ENCODE measurements at places on chromosomes 7 and 10.

- no peak for DNase-seq
These were observed 18.8 kb downstream of the TRIL start for GRCh38 chr7:28939367-28939766.

DNA sequence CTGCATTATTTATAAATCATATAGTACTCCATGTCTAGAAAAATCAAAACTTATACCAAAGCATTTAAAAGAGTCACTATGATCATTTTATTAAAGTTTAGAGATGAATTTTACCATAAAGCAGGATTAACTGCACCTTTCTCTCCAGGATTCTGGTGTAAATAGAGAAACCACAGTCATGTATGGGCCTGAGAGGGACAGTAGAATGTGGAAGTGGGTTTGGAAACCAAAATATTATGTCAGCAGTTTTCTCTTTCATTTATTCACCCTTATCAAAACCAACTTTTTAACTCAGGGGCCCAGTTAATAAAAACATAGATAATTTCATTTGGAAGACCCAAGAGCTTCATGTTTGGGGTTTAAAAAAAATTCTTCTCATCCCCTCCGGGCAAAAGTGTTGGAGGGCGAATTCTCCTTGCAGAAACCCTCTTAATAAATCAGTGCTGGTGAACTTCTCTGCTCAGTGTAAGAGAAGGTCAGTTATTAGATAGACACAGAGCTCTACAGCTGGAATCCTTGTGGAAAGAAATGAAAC lies 266.2 kb downstream of the CREB5 start:
- DNase-seq, result no peak

DNA sequence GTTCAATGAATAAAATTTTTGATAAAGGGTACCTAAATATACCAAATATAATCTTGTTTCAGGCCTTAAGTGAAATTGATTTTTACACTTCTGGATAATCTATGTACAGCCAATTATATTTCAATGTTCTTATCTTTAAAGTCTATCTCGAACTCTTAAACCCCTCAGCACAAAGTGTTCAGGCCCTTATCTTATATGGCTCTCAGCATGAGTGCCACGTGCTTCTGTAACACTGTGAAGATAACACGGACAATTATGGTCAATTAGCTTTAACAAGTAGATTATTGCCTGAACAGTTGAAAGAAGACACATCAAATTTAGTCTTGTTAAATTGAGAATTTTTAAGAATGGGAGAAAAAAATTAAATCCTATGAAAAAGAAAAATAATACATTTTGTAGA lies 40.4 kb upstream of the DMTF1 start:
- no peak for DNase-seq

DNA sequence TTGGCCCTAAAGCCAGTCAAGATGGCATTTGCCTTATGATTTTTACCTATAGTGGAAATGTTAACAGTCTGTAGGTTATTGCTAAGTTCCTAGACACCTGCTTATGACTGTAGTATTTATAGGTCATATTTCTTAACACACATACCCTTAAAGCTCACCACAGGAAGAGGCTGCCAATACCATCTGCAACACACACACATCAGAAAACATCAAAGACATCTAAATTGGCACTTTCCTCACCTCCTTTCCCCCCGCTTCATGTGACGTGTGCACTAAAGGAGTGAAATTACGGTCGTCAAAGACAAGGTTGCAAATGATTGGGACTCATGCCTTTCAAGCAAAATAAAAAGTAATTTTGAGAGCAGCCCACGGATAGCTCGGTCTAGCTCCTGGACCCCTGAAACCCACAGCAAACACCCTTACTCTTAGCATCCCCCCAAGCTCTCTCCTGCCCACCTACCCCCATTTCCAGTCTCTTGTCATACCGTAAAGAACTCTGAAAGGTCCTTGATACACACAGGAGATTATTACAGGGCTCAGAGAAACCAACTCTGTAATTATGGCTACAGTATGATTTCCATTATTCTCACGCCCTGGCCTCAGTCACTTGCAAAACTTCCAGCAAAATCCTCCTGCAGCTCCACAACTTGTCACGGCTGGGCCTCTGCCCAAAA lies 90.5 kb downstream of the PLXNA4 start:
- no peak for DNase-seq

GRCh38 chr10:70331486-70332268 lies 47.9 kb upstream of the NPFFR1 start:
- DNase-seq, result no peak

GRCh38 chr10:33487014-33487776 lies 152.7 kb upstream of the NRP1 start:
- DNase-seq, result no peak

GRCh38 chr10:126408953-126409641 lies 20.8 kb upstream of the ADAM12 start:
- DNase-seq, result no peak

DNA sequence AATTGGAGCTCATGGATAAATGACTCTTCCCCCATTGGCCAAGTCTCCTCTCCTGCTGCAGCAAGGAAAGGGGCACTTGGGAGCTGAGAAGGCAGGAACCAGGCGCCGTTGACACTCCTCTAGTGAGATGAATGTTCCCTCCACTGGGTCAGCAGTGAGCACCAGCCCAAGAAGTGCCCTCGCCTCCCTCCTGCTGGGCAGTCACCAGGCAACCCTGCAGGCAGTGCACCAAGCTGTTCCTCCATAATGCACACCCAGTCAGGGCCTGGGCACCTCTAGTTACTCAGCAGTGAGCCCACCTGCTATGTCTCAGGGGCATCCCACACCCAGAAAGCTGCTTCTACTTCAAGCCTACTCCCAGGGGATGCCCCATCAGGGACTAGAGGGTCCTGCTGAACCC lies 84.3 kb downstream of the KCNMA1 start:
- no peak for DNase-seq

DNA sequence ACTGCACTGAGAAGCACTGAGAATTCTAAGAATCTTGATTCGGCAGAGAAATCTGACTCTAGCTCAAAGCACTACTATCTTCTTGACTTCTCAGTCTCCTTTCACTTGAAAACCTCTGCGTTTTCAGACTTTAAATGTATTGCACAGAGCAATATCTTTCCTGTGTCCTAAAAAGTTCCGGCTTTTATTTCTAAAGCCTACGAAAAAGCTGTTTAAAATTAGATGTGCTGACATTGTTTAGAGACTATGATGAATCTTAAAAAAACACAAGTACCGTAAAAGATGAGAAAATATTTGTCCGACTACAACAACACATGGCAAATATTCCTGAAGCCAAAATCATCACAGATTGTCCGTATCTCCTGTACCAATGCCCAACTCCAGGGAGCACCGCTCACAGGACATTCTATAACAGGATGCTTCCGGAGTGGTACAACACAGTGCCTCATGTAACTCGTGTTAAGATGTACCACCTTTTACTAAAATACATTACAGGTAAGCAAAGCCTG lies 136.9 kb downstream of the CUBN start:
- no peak for DNase-seq

DNA sequence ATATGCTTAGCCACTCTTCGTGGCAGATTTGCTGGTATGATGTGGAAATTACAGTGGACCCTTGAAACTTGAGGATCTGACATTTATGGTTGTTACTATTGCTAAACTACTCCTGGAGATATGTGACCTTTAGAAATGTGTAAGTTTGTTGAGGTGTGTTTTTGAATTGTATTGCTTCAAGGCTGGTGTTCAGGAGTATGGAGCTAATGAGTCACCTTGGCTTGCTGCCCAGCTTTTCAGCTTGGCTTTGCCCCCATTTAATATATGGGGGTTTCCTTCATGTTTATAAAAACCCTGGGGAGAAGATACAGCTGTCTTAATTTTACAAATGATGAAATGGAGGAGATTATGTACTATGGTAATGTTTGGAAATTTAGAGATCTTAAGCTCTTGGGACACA lies 11.6 kb downstream of the HBP1 start:
- peak; percentile 61 for DNase-seq

DNA sequence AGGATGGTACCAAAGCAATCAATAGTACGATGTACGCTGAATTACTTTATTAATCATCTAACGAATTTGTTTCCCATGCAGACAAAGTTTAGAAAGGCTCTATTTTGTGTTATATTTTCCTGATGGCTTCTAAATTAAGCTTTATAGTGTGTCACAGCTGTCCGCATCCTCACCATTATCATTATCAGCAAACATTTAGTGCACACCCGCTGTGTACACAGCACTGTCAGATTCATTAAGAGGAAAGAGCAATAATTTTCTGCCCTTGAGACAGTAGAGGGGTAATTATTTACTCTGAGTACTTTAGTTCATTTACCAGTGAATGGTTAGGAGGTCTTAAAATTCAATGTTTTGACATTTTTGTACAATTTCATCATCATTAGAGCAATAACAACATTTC lies 233.3 kb upstream of the PTPRZ1 start:
- no peak for DNase-seq

DNA sequence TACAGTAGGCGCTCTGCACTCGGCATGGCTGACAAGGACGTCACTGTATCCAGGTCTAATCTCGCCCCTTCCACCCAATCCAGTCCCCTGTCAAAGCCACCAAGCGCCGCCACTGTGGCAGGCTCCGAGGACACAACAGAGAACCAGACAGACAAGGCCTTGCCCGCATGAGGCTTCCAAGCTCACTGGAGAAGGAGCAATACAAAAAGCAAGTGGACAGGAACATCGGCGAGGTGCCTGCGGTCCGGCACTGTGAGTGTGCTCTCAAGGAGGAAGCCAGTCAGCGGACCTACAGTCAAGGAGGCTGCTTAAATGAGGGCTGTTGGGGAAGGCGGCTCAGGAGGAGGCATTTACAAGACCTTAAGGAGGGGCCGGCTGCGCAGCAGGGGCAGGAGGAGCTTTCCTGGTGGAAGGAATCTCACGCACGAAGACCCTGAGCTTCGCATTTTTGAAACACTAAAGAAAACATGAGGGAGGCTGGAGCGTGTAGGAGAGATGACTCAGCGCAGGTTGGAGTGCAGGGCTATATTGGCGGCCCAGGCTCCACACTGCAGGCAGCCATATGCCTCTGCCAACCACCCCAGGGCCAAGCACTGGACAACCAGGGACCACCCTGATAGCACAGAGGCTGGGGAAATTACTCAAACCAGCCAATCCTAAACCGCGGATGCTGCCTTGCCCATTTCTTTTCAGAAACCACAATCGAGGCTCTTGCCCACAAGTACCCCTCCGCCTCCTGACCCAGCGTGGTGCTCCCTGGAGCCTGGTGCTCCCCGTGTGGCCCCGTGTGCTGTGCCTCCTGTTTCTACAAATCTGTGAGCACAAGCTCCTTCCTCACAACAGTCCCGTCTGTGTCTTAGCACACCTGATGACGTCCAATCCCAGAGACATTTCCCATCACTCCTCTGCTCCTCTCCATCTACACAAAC lies 28.9 kb downstream of the GNA12 start:
- no peak for DNase-seq

- no peak for DNase-seq
These were observed 1.1 kb upstream of the EMX2 start for GRCh38 chr10:117541405-117541908.

- DNase-seq, result no peak
These were observed 292.8 kb downstream of the PRKG1 start for GRCh38 chr10:51367127-51367526.

DNA sequence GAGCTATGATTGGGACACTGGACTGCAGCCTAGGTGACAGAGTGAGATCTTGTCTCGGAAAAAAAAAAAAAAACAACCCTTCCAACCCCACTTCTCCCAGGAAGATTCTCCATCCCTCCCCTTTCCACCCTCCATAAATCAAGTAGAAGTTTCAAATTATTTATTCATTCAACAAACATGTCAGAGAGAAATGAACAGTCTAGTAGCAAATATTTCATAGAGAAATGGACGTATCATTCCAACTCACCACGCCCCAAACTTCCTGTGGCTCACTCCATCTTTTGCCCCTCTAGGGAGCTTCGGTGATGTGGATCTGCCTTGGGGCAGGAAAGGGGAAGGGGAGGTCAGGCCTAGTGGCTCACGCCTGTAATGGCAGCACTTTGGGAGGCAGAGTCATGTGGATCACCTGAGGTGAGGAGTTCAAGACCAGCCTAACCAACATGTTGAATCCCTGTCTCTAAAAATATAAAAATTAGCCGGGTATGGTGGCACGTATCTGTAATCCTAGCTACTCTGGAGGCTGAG lies 638 bp upstream of the TRAPPC14 start:
- no peak for DNase-seq

- no peak for DNase-seq
These were observed 11.6 kb upstream of the MICALL2 start for GRCh38 chr7:1470901-1471300.

- DNase-seq, result no peak
These were observed 18.7 kb downstream of the RTKN2 start for GRCh38 chr10:62249957-62250356.

GRCh38 chr10:49516216-49516970 lies 22.5 kb downstream of the ERCC6 start:
- DNase-seq, result no peak

DNA sequence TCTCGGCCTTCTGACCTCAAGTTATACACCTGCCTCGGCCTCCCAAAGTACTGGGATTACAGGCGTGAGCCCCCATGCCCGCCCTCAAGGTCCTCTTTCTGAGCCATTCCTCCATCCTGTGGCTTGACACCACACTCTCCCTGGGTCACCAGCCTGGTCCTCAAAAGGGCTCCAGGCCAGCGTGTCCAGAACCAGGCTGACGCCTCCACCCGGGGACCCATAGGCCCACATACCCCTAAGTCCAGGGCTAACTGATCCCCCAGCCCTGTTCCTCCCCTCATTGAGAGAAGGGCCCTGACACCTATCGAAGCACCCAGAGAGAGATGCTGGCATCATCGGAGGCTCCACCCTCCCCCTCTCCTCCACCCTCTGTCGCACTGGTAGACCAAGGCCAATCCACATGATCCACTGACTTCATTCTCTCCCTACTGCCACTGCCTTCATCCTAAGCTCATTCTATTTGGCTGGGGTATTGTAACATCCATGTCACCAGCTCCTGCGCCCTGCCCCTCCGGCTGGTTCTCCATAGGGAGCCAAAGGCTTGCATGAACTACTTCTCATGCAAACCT lies 46.7 kb downstream of the TMEM270 start:
- DNase-seq, result no peak

DNA sequence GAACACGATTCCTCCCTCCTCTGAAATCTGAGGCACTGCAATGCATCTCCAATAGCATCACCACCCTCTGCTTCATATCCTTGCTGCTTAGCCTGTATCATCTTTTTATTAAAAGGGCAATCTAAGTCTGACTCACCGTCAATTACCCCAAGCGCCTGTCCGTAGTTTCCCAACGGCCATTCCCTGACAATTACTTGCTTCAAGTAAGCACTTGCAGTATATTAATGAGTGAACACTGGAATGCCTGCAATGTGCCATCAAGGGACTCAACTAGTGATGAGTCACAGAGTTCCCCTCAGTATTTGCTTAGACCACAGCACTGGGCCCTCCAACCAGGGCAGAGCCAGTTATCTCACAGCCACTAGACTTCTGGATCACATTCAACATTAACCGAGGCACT lies 19.5 kb upstream of the PPP1R3C start:
- DNase-seq, result no peak

- DNase-seq, result no peak
These were observed 3.7 kb downstream of the FAM3C start for GRCh38 chr7:121392277-121393004.

DNA sequence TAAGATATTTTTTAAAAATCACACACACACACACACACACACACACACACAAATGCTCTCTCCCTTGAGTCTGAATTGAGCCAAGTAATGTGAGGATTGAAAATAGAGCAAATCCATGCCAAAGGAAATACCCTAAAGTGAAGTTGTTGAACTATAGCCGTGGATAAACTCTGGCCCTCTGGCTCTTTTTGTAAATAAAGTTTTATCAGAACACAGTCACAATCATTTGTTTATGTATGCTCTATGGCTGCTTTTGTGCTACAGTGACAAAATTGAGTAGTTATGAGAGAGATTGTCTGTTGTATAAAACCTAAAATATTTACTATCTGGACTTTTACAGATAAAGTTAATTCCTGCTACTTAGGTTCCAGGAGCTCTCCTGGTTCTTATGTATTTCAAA lies 39.1 kb downstream of the NKX2-3 start:
- no peak for DNase-seq

Measured in activated CD8-positive, alpha-beta memory T cell treated with anti-CD3 and anti-CD28 coated beads for 4 hours (primary cell).